ENCODE measurements at places on chromosomes 6 and 20. TPM values are rescaled to one million over a fixed set of nuclear protein-coding genes. Genes with fewer than 3 reads are reported as not detected.

Gene MEP1A
- not detected for total RNA-seq

- no peak for DNase-seq
Measured at GRCh38 chr6:118207947-118208346, 300.9 kb downstream of the SLC35F1 start.

DNA sequence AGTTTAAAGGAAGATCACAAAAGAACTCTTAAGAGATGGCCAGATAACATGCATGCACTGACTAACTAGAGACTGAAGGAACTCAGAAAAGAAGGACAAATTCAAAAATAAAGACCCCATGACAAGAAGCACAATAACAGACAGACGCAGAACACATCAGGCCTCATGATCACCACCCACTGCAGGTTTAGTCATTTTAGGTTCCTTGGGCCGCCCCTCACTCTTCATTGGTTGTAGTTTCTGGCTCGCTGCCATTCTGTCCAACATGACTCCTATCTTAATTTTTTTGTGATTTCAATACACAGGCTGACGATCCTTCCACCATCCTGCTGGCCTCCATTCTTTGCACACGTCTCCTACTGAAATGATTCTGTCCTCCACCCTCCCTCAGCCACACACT lies 21.6 kb downstream of the STX7 start:
- DNase-seq: peak; percentile 40

GRCh38 chr20:56417911-56418310 lies 5.9 kb downstream of the CASS4 start:
- no peak for DNase-seq

Gene PKHD1
- 0.11 TPM for total RNA-seq

Gene MAP7
- 0.06 TPM for total RNA-seq

DNA sequence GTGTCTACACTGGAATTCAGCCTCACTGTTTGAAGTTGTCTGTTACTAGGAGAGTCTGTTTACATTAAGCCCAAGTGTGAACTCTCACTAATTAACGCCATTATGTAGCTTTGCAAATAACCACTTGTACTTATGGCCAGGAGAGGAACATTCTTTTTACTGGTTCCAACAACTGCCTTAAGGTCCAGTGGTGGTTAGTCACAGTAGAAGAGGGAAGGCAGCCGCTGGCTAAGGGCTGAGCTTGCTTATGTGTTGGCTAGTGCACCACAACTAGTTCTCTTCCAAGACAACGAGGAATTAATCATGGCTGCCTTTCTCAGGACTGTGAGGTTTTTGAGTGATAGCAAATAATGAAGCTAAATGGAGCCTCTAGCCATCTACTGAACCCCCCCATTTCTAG lies 14.9 kb upstream of the SLC22A23 start:
- peak; percentile 23 for DNase-seq

DNA sequence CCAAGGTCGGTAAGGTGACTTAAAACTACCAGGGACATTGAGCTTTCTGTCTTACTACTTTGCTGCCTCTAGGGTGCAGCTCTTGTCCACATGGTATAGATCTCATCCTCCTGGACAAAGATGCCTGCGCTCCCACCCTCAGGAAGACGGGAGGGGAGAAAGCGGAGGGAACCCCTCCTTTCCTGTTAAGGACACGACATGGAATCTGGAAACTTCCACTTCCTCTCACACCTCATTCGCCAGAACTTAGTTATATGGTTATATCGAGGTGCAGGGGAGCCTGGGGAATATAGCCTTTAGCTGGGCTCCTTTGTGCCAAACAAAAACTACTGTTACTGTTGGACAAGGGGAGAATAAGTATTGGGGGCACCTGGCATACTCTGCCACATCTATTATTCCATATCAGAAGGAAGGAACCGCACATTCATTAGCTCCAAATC lies 224.3 kb upstream of the TSHZ2 start:
- DNase-seq: no peak

Gene CPNE5
- total RNA-seq: not detected

GRCh38 chr6:56933650-56934049 lies 21.3 kb upstream of the BEND6 start:
- DNase-seq: no peak

GRCh38 chr20:57795342-57795697 lies 85.5 kb upstream of the PMEPA1 start:
- DNase-seq: peak; percentile 93

Gene MDFI
- 0.23 TPM for total RNA-seq

- DNase-seq: peak; percentile 14
Measured at GRCh38 chr20:58889334-58889760, 36.8 kb downstream of the GNAS start.

Gene EYS
- 0.98 TPM for total RNA-seq

Gene LGSN
- 0.11 TPM for total RNA-seq

Gene MCHR2
- total RNA-seq: not detected

GRCh38 chr6:167892835-167893815 lies 66.4 kb downstream of the AFDN start:
- peak; percentile 70 for DNase-seq

GRCh38 chr6:39841291-39841690 lies 49.1 kb downstream of the DAAM2 start:
- DNase-seq: peak; percentile 44

DNA sequence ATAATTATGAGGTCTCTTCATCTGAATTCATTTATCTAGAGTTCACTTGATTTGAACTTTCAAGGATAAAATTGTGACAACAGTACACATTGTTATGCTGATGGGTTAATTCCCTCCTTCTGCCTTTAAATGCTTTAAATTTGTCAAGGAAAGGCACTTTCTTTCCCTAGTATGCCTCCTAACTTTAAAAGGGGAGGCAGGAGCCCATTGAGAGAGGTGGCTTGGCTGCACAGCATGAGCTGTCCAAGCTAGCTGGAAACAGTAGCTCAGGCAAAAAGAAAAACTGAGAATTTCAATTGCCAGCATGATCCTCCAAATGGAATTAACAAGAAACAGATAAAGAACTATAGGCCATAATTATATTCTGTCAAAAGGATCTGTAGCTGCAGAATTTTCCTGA lies 243.3 kb upstream of the GRIK2 start:
- no peak for DNase-seq

- DNase-seq: peak; percentile 52
Measured at GRCh38 chr20:1225783-1226654, at the start of gene RAD21L1. Gene RAD21L1, plus strand, starts transcription at chr20:1226044. Its CDS starts 2,410 bp downstream, at chr20:1228454.

GRCh38 chr6:65570340-65570739 lies 136.7 kb downstream of the EYS start:
- no peak for DNase-seq

DNA sequence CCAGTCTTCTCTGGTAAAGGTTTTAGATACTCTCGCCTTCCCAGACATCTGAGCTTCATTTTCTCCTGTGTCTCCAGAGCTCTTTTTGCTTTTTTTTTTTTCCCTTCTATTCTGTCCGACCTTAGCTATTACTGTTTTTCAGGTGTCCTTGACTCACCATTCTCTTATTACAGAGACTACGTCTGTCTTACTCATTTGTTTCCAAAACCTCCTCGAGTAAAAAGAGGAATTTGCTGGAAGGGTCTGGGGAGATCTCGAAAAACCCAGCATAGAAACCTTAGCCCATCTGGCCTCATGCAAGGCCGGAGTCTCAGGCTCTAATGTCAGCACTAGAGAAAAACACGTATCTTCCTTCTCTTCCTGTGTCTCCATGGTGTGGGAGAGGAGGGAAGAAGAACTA lies 109.2 kb upstream of the CARMIL1 start:
- no peak for DNase-seq

DNA sequence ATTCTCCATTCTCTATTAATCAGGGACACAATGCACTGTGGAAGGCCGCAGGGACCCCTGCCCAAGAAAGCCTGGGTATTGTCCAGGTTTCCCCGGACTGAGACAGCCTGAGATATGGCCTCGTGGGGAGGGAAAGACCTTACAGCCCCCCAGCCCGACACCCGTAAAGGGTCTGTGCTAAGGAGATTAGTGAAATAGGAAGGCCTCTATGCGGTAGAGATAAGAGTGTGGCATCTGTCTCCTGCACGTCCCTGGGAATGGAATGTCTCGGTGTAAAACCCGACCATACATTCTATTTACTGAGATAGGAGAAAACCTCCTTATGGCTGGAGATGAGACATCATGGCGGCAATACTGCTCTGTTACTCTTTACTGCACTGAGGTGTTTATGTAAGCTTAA lies 15.7 kb upstream of the EIF2S2 start:
- DNase-seq: no peak

Gene SLC44A4
- total RNA-seq: not detected

Gene LY6G5C
- 3.2 TPM for total RNA-seq

Gene KCNK15
- not detected for total RNA-seq

DNA sequence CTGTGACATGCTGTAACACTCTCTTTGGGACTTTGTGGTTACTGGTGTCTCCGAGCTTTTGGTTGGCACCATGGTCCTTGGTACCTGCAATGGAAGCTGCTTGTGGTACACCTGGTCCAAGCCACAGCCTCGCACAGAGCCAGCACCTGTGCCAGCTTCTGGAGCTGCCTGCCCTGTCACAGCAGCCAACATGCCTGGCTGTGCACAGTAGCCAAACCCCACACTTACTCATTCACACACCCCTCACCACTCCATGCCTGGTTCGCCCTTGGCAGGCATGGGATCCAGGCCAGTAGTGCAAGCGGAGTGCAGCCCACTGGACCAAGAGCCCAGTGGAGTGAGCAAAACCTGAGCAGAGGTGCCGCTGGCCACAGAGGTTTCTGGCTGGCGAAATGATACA lies 459.9 kb downstream of the TBC1D32 start:
- no peak for DNase-seq

Gene CALHM4
- total RNA-seq: 1.3 TPM

Gene VGLL2
- 0.75 TPM for total RNA-seq

- DNase-seq: peak; percentile 29
Measured at GRCh38 chr6:82761674-82762345, 303.8 kb downstream of the UBE3D start.

GRCh38 chr6:4956625-4957024 lies 47.2 kb downstream of the RPP40 start:
- DNase-seq: no peak

- DNase-seq: no peak
Measured at GRCh38 chr6:144778056-144778455, 492.9 kb downstream of the UTRN start.

Gene SYCP2
- total RNA-seq: 0.71 TPM

DNA sequence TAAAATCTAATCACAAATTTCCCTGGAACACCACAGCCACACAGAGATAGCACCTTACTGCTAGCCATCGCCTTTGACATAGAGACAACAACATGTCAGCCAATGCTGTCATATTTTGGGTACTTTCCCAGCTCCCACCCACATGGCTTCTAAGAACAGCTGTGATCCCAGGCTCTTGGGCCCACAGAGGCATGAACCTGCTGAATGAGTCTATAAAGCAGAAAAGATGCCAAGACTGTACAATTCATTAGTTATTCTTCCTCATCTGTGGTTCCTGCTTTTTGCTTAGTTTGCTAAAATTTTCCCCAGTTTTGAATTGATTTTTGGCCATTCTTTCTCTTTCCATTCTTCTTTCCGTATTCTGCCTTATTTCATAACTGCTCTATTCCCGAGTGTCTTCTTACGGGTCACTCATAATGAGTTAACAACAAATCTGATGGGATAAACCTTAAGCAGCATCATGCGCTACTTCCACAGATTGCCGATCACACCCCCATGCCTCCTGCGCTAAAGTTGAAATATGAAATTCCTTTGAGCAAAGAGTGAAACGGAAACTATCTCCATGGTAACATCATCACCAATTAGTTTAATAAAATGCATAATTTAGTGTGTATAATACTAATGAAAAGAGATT lies 327.3 kb upstream of the HSF2 start:
- peak; percentile 24 for DNase-seq

GRCh38 chr6:146389740-146390139 lies 153.9 kb upstream of the RAB32 start:
- DNase-seq: peak; percentile 12

- peak; percentile 68 for DNase-seq
Measured at GRCh38 chr20:37567671-37568588, 40.3 kb upstream of the BLCAP start.

DNA sequence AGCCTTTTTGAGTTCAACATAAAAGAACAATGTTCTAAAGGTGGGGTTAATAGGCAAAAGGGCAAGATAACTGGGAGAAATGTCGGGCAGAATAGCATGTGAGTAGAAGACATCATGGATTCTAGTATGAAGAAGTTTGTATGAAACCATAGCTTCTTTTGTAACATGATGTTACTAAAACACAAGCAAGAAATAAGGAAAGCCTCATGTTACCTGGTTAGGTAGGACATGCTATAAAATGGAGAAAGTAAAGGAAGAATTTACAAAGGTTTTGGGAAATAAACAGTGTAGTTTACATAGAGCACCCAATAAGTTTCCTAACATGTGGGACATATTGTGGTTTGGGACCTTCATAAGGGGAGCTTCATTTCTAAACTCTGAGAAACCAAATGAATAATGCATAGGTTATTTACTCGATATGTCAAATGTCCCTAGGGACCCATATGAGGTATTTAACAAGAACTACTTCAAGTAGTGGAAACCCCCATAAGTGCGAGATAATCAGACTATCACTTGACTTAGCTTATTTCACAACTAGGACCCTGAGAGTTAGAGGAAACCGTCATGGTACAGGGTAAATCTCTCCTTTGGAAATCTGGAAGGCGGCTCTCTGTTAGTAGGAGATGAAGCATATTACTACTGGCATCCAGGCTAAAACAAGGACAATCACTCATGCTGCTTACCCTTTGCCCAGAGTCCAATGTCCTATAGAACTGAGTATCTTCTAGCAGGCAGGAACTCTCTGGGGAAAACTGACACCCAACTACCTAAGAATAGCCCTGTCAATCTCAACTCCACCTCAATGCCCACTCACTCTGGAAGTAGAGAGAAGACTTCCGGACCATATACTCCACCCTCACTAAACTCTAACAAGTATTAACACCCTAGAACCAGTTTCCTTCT lies 57.5 kb downstream of the ILRUN start:
- no peak for DNase-seq

GRCh38 chr6:14638906-14639761 lies 521.6 kb downstream of the CD83 start:
- peak; percentile 31 for DNase-seq

DNA sequence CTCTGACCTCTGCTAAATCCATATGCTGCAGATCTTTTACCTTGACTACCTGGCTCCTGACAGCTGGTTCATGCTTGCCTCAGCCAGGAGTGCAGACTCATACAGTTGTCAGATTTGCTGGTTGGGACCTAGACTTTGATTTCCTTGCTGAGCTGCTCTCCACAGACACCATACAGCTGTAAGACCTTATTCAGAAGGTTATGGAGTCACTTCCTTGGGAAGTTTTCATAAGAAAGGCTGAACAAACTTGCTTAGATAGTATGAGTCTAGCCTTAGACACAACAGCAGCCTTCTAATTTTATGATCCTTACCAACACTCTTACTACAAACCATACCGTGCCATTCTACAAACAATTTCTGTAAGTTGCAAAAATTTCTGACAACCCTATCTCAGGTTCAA lies 102.9 kb downstream of the EDN1 start:
- DNase-seq: no peak

GRCh38 chr6:72890671-72891070 lies 268.8 kb downstream of the KCNQ5 start:
- peak; percentile 90 for DNase-seq

Gene PLAGL1
- 9.2 TPM for total RNA-seq

Gene C2
- total RNA-seq: 0.86 TPM

- DNase-seq: no peak
Measured at GRCh38 chr20:16313917-16314316, 259.3 kb downstream of the KIF16B start.

Data from LHCN-M2 (cell line).